Endothelial cell of coronary artery (primary cell): ENCODE measurements at places on chromosomes 1 and 21. TPM values are rescaled to one million over a fixed set of nuclear protein-coding genes. Genes with fewer than 3 reads are reported as not detected.

The TBX15 gene
- under 0.01 and 0.28 TPM in 2 replicates for total RNA-seq

The KLF17 gene
- total RNA-seq: not detected in 2 replicates

The S100A12 gene
- total RNA-seq: not detected in 2 replicates

The CASQ1 gene
- 0.18 TPM in 1 of 2 replicates, not detected in the other for total RNA-seq

The SPRR2F gene
- not detected in 2 replicates for total RNA-seq

The CTTNBP2NL gene
- 19.4 and 20.0 TPM in 2 replicates for total RNA-seq

The CD5L gene
- not detected in 2 replicates for total RNA-seq

The PRDM15 gene
- 5.6 and 7.7 TPM in 2 replicates for total RNA-seq

The CGN gene
- 0.09 and 0.45 TPM in 2 replicates for total RNA-seq

The HES2 gene
- total RNA-seq: 14.2 and 26.6 TPM in 2 replicates

The ETV3L gene
- total RNA-seq: not detected in 2 replicates

The AIM2 gene
- total RNA-seq: under 0.01 TPM in 1 of 2 replicates, not detected in the other
